ENCODE measurements at places on chromosomes 6 and 20.

GRCh38 chr6:111823831-111824607, 49.2 kb downstream of the FYN start:
- DNase-seq, result no peak

- DNase-seq, result no peak
These were observed 13.0 kb downstream of the ALDH8A1 start for GRCh38 chr6:134936931-134937330.

- no peak for DNase-seq
These were observed 36.5 kb upstream of the RFPL4B start for GRCh38 chr6:112310439-112311125.

- DNase-seq, result no peak
These were observed 25.1 kb upstream of the FBXO30 start for GRCh38 chr6:145839653-145840052.

DNA sequence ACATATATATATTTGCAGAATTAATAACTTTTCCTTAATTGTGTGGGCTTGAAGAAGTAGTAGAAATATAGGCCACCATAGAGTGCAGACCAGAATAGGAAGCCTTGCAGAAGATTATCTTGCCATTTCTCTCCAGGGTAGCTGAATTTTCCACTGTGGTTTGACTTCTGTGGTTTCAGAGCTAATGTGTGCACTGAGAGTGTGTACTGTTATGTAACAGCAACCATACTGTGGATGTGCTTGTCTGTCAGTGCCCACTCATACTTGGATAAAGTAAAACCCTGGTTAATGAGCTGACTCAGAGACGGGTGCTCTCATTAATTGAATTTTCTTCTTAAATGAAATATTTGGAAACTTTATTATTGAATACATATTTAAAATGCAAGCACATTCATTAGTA, 57.2 kb downstream of the CEP43 start:
- DNase-seq, result no peak

DNA sequence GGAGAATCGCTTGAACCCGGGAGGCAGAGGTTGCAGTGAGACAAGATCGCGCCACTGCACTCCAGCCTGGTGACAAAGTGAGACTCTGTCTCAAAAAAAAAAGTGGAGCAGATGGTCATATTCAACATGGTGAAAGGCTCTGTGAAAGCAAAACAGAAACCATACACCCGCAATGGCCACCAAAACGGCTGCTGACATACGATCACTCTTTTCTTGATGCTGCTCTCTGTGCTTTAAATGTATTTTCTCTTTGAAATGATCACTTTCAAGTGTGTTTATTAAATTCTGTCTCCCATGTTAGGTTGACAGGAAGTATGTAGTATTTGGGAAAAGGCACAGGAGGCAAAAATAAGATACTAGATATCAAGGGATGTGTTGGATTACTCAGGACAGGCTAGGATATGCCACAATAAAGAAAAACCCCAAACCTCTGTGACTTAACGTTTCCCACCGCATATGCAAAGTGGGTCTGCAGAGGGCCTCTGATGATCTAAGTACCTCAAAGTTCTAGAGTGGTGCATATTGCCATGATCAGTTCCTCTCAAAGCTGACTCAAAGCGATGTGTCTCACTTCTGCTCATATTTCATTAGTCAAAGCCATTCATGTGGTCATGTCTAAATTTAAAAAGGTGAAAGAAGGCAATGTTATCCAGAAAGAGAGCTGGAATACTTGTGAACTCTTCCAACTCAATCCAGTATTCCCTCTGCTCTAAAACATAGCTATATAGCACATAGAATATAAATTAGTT, 155.1 kb upstream of the SOX4 start:
- DNase-seq, result peak; percentile 57

DNA sequence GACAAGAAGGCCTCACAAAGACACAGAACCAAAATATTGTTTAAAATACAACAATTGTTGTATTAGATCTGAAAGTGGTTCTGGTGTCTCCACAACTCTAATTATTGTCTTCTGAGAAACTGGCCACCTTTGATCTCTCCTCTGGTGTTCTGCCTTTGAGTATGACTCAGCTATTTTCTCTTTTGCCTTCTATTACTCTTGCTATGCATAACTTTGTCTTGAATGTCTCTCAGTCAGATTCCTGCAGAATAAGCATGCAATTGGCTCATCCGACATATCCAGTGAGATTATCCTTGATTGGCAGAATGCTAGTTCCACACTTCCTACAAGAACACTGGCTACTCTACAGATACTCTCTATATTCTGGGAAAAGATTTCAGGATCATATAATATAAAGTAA, 14.3 kb upstream of the EPM2A start:
- DNase-seq, result no peak

DNA sequence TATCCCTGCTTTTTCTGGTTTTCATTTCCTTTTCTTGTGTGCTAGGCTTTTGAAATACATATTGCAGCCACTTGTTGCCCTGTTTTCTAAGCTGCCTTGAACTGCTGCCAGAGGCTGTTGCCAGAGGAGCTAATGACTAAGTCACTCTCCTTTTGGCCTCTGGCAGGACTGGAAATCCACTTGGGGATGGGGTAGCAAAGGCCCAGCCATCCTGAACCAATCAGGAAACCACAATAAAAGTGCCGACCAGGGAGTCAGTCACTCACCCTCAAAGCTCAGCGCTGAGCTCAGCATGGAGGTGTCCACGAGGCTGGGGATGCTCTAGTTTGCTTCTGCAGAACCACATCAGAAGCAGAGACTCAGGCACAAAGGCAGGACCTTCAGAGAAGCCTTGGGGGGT, 813.0 kb downstream of the DHX35 start:
- DNase-seq, result no peak

GRCh38 chr6:46010270-46010669, 5.4 kb downstream of the CLIC5 start:
- DNase-seq, result no peak

DNA sequence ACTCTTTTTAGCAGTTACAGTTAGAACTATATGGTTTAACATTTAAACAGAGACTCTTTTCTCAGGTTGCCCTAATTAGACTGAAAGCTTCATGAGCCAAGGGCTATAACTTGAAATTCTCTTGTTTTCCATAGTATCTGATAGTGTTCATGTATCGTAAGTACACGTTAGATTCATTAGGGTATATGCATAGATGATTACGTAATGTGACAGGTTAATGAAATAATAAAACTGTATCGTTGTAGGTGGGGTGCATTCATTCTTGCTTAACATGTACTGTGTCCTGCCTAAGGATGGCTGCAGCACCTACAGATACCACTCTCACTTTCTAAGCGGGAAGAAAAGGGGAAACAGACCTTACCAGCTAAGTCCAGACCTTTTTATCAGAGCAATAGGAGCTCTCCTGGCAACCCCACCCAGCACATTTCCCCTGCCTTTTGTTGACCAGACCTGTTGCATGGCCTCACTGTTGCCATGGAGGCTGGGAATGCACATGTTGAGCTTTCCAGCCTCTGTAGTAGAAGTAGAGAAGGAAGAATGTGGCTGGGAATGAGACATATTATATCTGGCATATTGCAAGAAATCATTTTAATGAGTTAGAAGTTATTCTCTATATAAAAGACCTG, 83.0 kb downstream of the MAP3K4 start:
- DNase-seq, result no peak

GRCh38 chr6:157376241-157376640, 4.7 kb upstream of the ZDHHC14 start:
- DNase-seq, result peak; percentile 49

DNA sequence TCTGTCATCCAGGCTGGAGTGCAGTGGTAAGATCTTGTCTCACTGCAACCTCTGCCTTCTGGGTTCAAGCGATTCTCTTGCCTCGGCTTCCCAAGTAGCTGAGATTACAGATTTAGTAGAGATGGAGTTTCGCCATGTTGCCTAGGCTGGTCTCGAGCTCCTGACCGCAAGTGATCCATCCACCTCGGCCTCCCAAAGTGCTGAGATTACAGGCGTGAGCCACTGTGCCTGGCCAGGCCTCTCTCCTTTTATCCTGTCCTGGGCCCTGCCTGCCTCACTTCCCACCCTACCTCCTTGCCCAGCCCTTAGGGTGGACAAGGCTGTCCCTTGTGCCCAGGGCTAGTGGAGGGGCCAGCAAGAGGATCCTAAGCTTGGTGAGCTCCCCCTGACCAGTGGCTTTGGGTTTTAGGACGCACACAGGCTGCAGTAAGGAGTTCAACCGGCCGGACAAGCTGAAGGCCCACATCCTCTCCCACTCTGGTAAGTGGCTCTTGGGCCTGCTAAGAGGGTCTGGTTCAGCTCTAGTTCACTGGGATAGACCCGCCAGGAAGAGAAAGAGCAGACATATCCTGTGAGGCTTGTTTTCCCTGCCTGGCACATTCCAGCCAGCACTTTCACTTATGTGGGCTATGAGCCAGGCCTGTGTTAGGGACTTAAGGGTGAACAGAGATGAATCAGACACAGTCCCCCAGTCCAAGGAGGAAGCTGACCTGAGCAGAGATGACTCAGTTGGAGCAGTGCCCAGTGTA, 21.9 kb upstream of the CHMP4B start:
- DNase-seq, result no peak

DNA sequence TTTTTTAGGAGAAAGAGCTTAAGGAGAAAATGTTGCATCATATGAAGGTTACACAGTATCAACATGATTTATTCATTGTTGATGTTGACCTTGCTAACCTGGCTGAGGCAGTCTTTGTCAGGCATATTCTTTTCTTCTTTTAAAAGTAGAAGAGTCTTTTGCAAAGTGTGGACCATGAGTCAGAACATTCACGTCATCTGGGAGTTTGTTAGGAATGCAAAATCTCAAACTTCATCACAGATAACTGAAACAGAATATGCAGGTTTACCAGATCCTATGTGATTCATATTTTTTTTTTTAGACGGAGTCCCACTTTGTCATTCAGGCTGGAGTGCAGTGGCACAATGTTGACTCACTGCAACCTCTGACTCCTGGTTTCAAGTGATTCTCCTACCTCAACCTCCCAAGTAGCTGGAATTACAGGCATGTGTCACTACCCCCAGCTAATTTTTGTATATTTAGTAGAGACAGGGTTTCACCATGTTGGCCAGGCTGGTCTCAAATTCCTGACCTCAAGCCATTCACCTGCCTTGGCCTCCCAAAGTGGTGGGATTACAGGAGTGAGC, 530.4 kb upstream of the BTBD3 start:
- DNase-seq, result no peak

DNA sequence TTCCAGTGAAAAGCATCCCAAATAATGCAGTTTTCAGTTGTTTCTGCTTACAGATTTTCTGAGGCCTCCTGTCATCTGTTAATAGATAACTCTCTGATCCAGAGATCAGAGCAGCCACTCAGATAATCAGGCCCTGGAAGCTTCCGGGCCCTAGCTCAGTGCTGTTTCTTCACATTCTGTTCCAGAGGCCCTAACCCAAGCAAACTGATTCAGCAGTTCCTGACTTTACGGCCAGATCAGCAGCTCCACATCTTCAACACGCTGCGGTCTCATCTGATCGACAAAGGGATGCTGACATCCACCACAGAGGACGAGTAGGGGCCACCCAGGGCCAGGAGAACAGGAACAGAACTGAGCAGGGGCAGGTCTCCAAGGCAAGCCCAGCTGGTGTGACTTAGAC, 63.1 kb downstream of the CDS2 start:
- DNase-seq, result no peak

DNA sequence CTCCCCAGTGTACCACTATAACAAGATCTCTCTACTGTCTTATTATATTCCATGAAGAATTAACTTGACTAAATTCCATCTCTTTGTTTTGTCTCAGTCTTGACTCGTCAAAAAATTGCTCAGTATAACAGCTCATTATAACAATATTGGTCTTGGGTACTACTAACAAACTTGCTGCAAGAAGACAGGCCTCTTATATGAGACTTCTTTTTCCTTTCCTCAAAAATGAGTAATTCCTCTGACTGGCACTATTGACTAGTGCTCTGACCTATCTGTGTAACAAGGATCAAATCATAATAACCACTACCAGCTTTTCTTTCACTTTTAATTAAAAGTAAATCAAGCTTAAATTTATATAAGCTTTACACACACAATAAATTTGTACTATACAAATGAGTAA, 91.3 kb upstream of the THEMIS start:
- no peak for DNase-seq

DNA sequence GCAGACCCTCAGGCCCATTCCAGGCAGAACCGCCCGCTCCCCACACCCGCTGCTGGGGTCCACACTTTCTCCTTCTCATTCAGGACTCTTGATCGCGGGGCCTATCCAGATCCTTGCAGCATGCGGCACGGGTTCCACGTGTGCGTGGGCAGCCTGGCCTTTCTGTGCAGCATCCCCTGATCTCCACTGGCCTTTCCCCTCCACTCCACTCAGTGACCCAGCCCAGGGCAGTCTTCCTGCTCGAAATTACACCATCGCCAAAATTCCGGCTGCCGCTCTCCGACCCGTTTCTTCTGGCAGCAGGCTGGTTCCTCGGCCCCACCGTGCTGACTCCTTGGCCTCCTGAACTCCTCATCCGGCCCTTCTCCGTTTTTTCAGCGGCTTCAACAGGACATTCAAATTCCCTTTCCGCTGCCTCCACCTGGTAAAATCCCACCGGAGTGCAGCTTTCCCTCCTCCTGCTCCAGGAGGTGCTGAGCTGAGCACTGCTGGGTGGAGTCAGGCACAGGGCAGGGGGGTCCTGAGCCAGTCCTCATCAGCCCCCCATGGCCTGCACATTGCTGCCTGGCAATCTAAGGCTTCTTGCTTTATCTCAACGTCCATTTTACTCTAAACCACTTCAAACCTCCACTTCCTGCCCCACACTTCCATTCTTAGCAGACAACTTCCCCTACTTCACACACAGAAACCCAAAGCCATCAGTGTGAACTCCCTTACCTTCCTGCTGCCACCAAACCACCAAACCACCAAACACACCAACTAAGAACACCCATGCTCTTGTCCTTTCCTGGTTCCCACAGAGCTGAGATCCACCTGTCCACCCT, 9.0 kb downstream of the SFT2D1 start:
- no peak for DNase-seq

- no peak for DNase-seq
These were observed 27.2 kb downstream of the PANK2 start for GRCh38 chr20:3916364-3916763.

DNA sequence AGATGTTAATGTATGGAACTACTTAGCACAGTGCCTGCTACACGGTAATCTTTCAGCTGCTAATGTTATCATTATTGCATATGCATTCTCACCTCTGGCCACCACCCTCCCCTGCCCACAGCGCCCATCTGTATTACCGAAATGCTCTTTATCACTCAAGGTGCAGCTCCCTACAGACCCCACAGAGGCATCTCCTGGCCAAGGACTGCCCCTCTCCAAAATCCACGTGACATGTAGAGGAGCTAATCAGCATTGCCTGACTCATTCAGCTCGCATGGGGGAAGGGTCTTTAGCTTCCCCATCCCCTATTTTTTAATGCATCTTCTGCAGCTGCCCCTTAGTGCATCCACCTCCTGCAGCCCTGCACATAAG, 41.8 kb downstream of the SLC22A23 start:
- no peak for DNase-seq

- no peak for DNase-seq
These were observed 16.7 kb downstream of the FARS2 start for GRCh38 chr6:5278047-5278446.

- no peak for DNase-seq
These were observed 93.0 kb downstream of the ADTRP start for GRCh38 chr6:11685481-11686093.

- DNase-seq, result no peak
These were observed 81.7 kb upstream of the AFDN start for GRCh38 chr6:167744681-167745669.
